Activated naive CD4-positive, alpha-beta T cell treated with anti-CD3 and anti-CD28 coated beads, Interleukin-2, amount 50 U/mL, for 72 hours (primary cell): ENCODE measurements at places on chromosomes 1 and 21.
A peak's percentile ranks its signal among the peaks of the same experiment; 100 is the strongest.

DNA sequence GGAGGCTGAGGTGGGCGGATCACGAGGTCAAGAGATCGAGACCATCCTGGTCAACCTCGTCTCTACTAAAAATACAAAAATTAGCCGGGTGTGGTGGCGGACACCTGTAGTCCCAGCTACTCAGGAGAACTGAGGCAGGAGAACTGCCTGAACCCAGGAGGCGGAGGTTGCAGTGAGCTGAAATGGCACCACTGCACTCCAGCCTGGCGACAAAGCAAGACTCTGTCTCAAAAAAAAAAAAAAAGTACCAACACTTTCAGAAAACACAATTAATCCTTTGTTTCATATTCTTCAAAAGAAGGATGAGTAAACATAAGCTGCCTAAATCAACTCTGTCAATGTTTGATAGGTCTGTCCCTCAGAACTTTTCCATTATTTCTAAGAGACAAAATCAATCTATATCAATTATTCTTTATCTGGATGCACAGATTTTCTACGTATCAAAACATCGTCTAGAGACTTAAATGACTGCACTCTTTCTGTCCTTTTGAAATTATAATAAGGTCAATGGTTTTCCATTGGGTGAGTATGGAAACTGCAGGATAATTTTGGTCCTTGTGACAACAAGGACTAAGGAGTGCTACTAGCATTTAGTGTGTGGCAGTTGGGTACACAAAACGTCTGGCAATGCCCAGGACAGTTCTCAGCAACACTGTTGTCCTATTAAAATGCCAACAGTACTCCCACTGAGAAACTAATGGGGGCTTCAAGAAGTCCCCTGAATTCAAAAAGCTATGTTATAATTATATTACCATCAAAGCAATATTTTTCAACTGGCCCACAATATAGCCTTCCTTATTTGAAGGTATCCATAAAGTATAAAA lies 40.7 kb downstream of the LPGAT1 start:
- DNase-seq = no peak

DNA sequence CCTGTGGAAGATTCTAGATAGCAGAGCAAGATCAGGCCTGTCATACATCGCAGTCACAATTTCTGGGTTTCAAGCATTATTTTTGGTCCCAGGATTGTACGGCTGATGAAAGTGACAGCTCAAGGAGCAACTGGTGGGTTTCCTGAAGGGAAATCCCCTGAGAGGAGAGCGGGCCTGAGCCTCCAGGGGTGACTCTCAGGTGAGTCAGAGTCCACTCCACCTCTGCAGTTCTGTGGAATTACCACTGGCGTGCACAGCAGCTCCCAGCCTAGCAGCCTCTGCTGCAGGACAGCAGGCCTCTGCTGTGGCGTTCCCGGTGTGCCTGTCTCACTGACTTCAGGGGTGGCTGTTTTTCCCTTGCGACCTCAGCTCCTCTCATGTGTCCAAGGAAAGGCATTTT lies 24.4 kb downstream of the SLC66A1 start:
- no peak for DNase-seq

DNA sequence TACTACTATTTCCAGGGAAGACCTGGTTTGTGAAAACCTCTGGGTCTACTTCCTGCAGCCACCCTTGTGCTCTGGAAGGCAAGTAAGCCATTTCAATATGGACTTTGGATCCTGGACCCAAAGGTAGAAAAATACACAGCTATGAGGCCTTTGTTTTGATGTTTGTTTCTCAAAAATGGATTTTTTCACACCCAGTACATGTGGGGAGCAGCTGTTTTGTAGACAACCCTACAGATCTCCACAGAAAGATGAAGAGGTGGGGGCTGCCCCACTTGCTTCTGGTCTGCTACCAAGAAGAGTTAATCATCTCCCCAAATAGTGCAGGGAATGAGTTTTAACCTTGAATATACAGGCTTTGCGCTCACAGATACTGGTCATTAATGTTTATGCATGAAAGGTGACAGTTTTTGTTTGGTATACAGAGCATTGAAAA lies 29.2 kb downstream of the ZNF281 start:
- DNase-seq = no peak

- DNase-seq = no peak
These were observed 138.1 kb upstream of the KCNJ6 start for GRCh38 chr21:38054334-38054733.

DNA sequence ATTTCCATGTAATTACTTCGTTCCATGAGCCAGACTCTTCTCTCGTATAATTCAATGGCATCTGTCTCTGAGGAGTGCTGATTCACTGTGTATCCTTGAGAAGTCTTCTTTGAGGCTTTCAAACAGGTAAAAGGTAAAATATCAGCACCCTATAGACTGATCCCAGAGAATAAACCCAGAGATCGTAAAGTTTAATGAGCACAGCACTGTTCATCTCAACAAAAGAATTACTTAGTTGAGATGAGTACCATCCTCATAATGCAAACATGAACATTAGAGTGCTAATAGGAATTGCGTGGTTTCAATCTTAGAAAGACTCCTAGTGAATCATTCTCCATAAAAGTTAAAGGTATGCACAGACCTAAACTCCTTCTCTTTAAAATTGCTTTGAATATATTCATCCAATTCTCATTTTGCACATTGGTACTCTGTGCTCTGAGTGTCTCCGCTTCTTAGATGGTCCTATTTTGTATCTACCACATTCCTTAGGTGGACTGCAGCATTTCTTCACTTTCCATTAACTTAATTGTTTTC lies 97.2 kb downstream of the TBX15 start:
- no peak for DNase-seq

DNA sequence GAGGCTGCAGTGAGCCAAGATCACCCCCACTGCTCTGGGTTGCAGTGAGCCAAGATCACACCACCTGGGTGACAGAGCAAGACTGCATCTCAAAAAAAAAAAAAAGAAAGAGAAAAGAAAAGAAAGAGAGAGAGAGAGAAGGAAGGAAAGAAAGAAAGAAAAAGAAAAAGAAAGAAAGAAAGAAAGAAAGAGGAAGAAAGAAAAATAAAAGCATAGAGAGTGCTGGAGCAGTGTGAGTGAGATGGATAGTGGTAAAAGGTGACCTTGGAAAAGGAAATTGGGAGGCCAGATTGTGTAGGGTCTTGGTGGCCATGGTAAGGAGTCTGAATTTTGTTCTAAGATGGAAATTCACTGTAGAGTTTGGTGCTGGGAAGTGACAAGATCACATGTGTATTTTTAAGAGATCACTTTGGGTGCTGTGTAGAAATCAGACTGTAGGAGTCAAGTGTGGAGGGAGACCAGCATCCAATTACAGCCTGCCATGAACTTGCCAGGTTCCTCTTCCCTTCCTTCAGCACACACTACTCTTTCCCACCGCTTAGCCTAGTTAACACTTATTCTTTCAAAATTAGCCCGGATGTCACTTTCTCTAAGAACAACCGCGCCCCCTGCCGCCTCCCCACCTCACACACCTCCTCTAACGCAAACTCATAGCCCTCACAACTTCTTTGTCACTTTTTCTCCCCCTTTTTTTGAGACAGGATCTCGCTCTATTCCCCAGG lies 17.9 kb downstream of the MTX1 start:
- DNase-seq = peak; percentile 73

DNA sequence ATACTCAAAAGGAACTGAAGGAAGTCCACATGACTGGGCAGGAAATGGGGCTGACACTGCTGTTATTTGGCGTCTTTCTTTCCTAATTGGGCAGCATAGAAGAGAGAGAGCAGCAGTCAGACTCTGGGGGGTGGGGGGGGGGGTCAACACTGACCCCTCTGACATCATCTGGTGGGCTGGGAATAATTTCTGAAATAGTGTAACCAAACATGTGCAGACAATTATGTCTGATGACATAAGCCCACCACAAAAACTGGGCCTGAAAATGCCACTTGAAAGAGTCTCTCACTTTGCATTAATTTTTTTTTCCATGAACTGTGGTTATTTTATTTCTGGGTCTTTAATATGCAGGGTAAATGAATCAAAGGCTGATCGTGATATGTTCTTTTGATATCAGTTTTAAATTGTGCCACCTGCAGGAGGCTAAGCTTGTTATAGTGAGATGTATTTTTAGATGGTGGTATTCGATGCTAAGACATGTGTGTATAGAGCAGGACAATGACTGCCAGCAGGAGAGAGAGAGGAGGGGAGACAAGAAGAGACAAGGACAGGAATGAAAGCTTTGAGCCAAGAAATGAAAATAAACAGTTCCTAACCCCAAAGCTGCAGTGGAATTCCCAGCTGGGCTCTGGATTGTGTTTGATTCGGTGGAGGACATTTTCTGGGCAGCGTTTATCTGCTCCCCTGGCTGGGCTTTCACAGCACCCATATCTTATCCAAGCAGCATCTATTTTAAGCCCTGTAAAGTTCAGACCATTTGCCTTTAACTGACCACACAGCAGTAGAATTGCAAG lies 264.7 kb downstream of the PBX1 start:
- no peak for DNase-seq

GRCh38 chr1:29620631-29621030 lies 384.3 kb downstream of the PTPRU start:
- no peak for DNase-seq

GRCh38 chr1:200415789-200416593 lies 6.2 kb upstream of the ZNF281 start:
- no peak for DNase-seq

DNA sequence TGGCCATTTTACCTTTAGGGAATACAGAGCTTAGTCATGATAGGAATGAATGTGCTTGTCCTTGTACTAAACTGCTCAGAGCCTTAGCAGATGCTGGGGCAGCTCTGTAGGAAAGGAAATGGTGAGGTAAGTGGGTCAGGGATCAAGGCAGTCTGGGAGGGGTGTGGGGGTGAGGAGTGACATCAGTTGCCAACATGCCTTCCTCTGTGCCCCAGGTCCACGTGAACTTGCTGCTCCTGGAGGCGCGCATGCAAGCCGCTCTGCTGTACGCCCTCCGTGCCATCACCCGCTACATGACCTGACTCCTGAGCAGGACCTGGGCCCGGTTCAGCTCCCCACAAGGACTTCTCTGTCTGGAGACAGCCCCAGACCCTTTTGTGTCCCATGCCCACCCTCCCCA lies 21.2 kb downstream of the SESN2 start:
- DNase-seq = no peak

DNA sequence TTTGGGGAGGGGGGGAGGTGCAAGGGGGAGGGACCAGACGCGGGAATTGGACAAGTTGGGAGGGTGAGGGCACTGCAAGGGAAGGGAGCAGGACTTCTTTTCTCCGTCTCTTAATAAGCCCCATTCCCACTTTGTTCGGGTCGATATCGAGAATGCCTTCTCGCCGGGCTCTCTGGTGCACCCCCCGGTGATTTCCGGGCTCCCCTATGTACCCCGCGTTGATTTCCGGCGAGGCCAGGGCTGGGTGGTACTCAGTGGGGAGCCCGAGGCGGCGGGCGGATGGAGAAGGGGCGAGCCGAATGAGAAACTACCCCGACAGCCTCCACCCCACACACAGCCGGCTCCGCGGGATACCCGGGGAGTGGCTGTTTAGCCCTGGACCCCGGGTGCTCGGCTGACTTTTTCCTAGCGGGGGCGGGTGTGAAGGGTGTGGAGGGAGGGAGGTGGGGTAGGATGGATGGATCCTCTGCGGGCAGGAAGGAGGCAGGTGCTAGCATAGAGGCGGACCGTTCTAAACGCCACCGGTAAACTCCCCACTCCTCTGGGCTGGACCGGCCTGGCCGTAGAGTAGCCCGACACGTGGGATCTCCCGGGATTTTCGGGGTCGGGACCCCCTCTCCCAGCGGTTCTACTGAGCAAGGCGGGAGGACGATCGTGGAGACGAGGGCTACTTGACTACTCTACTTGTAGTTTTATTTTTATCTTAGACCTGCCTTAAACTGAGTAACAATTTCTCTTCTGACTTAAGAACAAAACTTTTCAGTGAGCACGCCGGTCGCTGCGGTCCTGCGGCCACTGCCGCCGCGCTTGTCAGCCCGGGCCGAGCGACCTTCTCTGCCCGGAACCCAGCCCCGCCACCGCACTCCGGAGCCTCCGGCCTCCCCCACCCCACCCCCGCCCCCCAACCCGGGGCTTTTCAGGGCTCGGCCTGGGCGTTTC lies 1.0 kb downstream of the RNF220 start:
- peak; percentile 31 for DNase-seq

DNA sequence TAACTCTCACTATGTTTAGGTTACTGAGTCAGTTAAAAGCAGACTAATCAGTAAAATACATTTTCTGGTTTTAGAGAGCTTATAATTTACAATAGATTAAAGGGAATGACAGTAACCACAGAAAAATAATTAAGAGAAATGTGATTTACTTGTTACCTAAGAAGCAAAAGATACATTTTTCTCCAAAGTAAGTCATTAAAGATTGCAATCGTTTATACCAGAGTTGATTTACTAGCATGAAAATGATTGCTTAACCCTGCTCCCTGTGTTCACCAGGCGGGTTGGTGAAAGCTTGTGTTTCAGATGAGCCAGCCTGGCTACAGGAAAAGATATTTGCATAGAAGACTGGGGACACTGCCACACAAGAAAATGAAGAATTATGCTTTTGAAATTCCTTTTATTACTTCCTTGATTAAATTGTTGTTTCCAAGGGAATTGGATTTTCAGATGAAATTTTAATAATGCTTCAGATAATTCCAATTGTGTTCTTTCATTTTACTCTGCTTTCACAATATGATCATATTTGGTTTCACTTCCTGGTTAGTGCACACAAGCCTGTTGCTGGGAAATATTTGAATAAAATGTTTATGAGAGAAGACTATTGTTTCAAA lies 27.9 kb downstream of the LRRC8B start:
- no peak for DNase-seq

GRCh38 chr1:54651608-54652007 lies 10.0 kb downstream of the MROH7 start:
- DNase-seq = no peak

GRCh38 chr1:44842862-44843655 lies at the start of gene PTCH2:
Gene PTCH2 (minus strand): TSS chr1:44843253. CDS start chr1:44842932, 321 bp downstream.
- DNase-seq = no peak
